Activated CD4-positive, alpha-beta T cell treated with anti-CD3 and anti-CD28 coated beads, Interleukin-2, amount 50 U/mL, for 4 hours (primary cell): ENCODE measurements at places on chromosomes 12 and 14.

DNA sequence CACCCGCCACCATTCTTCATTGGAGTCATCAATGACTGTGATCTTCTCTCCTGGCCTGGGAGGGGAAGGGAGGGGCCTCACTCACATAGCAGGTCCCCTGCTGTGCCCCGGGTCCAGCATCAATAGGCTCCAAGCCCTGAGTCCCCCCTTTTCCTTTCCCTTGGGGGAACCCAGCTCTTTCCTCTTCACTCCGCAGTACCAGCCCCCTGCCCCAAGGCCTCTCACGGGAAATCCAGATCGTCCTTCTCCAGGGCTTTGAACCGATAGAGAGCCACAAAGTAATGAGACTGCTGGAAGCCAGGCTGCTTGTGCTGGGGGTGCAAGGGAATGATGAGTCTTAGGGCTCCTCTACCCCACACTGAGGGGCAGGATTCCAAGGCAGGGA, 6.7 kb downstream of the STAC3 start:
- no peak for DNase-seq

DNA sequence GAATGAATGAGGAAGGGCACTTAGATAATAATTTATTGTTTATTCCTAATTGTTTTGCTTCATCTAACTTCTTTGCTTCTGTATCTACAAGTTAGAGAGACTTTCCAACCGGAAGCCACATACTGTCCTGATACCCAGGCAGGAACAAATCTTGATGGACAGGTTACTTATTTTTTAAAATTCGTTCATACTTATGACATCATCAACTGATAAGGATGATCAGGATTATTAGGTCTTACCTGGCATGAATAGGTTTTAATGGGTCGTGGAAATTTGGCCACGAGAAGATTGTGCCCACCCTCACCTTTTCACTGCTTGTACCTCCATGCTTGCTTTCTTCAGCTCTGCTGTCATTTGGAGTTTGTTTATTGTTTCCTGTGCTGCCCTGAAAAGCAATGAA, 39.3 kb downstream of the SNRPF start:
- DNase-seq = no peak

DNA sequence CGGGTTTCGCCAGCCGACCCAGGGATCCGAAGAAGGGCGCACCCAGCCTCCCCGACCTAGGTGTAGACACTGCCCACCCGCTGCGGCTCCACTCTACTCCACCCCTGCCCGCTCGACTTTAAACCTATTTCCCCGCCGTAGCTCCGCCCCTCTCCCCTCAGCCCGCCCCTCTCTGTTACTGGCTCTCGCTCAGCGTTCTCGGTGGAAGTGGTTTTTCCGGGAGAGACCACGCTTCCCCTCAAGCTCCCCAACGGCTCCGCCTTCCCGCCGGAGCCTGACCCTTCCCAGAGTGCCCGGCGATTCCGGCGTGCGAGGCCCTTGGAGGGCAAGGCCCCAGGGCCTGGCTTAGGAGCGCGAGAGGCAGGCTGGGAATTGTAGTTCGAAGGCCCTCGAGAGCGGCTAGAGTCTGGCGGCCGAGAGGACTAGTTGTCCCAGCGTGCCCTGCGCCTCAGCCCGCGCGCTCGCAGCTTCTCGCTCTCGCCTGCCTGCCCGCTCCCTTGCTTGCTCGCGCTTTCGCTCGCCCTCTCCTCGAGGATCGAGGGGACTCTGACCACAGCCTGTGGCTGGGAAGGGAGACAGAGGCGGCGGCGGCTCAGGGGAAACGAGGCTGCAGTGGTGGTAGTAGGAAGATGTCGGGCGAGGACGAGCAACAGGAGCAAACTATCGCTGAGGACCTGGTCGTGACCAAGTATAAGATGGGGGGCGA, at the start of gene PA2G4:
TSS of gene PA2G4 (plus strand) at position 451 of the 706 bp plus-strand sequence. CDS start at position 630, 179 bp downstream.
- peak; percentile 97 for DNase-seq

GRCh38 chr14:105168496-105168978, at the start of gene JAG2:
TSS of gene JAG2 (minus strand) at chr14:105168776. CDS start at chr14:105168420, 356 bp downstream.
- peak; percentile 46 for DNase-seq

DNA sequence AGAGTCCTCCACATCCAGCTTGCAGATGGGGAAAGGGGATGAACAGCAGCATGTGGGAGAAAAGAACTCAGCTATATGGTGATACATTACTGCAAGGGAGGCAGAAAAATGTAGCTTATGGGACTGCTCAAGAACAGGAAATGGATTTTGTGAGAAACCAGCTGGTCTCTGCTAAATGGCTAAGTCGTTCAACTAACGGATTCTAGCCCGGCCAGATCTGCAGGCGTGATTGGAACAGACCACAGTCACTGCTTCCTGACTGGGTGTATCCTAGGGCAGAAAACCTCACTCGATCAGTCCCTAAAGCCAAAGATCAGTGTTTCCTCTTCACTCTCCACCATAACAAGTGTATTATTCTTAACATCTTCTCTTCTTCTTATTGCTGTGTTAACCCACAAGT, 8.1 kb upstream of the PTGDR start:
- DNase-seq = no peak

GRCh38 chr12:74988156-74988555, 221.5 kb downstream of the KCNC2 start:
- DNase-seq = no peak

GRCh38 chr12:6222078-6222654, 22.0 kb downstream of the CD9 start:
- DNase-seq = no peak

DNA sequence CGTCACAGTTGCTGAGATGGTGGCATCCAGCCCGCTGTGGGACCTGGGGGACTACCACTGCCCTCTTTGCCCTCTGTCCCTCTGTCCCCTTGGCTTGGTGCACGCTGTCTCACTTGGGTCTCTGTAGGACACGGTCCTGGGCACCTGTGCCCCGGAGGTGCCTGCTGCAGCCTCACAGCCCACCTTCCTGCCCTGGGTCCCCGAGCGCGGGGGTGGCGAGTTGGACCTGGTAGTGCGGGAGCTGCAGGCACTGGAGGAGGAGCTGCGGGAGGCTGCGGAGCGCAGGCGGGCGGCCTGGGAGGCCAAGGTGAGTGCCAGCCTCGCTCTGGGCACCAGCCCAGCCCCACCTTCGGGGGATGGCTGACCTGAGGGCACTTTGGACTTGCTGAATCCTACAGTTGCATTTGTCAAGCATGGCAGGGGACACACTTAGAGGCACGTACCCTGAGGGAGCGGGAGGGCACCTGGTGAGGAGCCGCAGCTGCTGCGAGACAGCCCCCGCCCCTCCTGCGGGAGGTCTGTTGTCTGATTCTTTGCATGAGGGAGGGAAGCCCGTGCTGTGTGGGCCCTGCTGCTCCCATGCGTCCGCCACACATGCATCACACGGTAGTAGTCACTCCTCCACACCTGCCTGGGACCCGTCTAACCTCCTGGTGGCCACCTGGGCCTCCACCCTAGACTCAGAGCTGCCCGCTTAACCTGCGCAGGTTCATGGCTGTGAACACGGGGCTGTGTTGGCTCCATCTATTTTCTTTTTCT, 6.8 kb downstream of the TEDC1 start:
- DNase-seq = no peak

DNA sequence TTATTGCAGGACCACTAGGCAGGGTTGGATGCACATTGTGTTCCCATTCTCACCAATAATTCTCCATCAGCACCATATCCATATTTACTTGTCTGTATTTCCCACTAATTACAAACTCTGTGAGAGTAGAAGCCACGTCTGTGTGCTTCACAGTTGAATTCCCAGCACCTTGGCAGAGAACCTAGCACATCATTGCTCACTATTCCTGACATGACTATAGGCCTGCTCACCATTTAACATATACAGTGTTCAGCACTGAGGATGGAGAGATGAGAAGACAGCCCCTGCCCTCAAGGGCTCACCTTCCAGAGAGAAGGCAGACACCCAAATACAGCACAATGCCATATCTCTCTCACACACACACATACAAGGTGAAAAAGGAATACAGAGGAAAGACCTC, 5.0 kb downstream of the DAD1 start:
- DNase-seq = no peak

DNA sequence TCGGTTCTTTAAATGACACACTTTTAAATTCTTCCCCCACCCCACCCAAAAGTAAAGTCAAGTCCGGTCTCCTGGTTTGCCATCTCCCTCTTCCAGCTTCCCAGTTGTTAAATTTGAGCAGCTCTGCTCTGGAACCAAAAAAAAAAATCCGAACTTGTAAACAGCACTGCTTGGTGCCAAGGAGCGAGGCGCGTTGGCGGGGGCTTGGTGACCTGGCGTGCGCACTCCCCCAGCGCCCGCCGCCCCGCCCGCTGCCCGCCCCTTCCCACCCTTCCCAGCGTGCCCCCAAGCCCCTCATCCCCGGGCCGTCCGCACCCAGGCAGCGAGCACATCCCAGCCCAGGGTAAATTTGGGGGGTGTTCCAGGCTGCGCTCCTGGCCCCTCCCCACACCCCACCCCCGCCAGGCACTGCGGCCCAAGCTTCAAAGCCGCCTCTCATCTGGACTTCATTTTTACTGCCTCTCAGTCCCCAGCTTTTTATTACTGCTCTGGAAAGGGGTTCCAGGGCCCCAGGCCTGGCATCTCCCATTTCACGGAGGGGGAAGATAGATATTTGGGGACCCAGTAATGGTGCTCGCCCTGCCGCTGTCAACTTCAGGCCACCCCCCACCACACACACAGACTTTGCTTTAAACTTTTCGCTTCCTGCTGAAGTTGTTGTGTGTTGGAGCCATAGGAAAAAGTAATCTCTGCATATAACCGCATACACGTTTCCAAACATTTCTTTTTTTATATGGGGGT, 11.7 kb upstream of the ITGB7 start:
- no peak for DNase-seq

DNA sequence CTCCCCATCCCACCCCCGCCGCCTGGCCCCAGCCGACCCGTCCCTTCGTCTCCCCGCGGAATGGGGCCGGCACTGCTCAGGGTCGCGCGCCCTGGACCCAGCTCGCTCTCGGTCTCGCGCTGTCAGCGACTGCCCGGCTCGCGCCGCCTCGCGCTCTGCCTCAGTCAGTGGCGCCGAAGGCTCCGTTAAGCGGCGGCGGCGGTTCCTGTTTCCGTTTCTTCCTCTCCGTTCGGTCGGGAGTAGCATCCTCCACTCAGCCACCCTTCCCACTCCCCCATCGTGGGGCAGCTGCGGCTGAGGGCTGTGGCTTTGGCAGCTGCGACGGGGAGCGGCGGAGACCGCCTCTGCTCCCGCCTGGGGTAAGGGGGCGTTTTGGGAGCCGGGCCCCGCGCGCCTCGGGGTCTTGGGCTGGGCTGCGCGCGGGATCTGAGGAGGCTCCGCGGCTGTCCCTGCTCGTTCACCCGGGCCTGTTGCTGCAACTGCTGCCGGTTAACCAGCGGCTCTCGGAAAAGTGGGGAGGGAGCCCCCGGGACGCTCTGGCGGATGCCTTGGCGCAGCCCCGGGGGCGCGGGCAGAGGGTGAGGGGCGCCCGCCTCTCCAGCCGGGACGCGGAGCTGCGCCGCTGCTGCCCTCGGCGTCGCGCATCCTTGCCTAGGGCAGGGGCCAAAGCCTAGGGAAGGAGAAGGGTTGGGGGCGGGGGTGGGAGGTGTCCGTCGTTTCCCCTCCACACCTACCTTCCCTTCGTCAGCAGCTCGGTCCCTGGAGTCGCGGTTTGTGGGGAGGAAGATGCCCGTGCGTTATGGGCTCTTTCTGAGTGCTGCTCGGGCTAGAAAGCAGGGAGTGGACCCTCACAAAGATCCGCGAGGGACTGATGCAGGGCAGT, 567 bp downstream of the FUT8 start:
- peak; percentile 7 for DNase-seq

DNA sequence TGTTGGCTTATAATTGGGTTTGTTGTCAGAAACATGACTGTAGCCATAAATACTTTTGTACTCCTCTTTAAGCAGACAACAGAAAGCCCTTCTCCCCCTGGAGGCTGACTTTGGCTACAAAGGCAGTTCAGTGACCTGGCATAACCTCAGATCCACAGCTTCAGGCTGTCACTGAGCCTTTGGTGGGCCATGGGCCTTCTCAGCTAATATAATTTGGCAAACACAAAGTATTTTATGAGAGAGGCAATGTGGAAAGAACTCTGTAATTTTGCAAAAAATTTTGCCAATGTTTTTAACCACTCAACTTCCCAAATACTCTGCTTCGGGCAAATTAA, 15.5 kb upstream of the MGP start:
- DNase-seq = no peak

DNA sequence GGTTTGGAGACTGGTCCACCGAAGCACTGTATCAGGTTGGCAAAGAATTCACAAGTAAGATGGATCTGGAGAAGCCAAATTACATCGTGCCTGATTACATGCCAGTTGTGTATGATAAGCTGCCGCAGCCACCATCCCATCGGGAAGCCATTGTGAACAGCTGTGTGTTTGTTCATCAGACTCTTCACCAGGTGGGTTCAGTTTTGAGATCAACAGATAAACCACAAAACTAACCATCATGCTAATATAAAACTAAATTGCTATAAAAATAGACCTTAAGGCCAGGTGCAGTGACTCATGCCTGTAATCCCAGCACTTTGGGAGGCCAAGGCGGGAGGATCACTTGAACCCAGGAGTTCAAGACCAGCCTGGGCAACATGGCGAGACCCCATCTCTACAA, 58.9 kb downstream of the HSP90AA1 start:
- no peak for DNase-seq

- DNase-seq = no peak
Observed at GRCh38 chr12:3255057-3255456, 177.9 kb downstream of the TSPAN9 start.

GRCh38 chr12:89521364-89522223, 3.0 kb downstream of the GALNT4 start:
- DNase-seq = no peak

- DNase-seq = no peak
Observed at GRCh38 chr14:95415993-95416392, 96.3 kb upstream of the CLMN start.

- DNase-seq = no peak
Observed at GRCh38 chr14:75877884-75878283, 103.9 kb downstream of the TGFB3 start.

- DNase-seq = no peak
Observed at GRCh38 chr12:96350982-96351381, 49.3 kb downstream of the CDK17 start.

- DNase-seq = no peak
Observed at GRCh38 chr12:124159655-124160054, 135.2 kb upstream of the RFLNA start.

DNA sequence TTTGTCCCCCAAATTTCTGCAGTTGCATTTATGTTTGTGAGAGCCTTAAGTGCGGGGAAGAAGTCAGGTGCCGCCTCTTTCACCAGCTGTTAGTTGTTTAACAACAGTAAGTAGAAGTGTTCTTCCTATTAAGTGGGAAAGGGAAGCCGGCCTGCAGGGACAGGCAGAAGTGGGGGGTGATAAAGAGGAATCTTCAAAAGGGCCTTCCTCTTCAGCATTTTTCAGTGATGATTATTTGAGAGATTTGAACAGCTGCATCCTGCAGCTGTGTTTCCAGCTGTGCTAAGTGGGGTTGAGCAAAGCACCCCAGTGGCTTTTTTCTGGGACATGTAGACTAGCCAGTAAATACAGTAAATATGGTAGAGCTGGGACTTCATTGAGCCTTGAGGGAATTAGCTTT, 32.1 kb upstream of the SLC38A1 start:
- no peak for DNase-seq

GRCh38 chr12:2490831-2491230, 303.9 kb upstream of the FKBP4 start:
- DNase-seq = no peak

- DNase-seq = no peak
Observed at GRCh38 chr14:25909045-25909747, 688.6 kb downstream of the NOVA1 start.
